ENCODE measurements at places on chromosomes 5 and 9. TPM values are rescaled to one million over a fixed set of nuclear protein-coding genes. Genes with fewer than 3 reads are reported as not detected.

GRCh38 chr9:38084556-38084880, 15.5 kb upstream of the SHB start:
- H3K36me3 ChIP-seq, result no peaks in the 10 kb centered on the region
- H3K27me3 ChIP-seq, result no peaks in the 10 kb centered on the region
- peaks cover 6% of the 10 kb centered on the region for H3K4me1 ChIP-seq
- H3K4me3 ChIP-seq, result no peak overlapping the region
- DNase-seq, result peak; percentile 69

- H3K4me1 ChIP-seq, result no peaks in the 10 kb centered on the region
- no peaks in the 10 kb centered on the region for H3K36me3 ChIP-seq
- no peak for DNase-seq
- no peak overlapping the region for H3K4me3 ChIP-seq
- H3K27me3 ChIP-seq, result no peaks in the 10 kb centered on the region
Measured at GRCh38 chr5:173715607-173716006, 99.2 kb upstream of the BOD1 start.

GRCh38 chr9:129138476-129139232, 27.4 kb downstream of the PTPA start:
- peaks cover 39% of the 10 kb centered on the region for H3K36me3 ChIP-seq
- H3K4me3 ChIP-seq, result no peak overlapping the region
- peak overlapping the region; percentile 99 for H3K27ac ChIP-seq

DNA sequence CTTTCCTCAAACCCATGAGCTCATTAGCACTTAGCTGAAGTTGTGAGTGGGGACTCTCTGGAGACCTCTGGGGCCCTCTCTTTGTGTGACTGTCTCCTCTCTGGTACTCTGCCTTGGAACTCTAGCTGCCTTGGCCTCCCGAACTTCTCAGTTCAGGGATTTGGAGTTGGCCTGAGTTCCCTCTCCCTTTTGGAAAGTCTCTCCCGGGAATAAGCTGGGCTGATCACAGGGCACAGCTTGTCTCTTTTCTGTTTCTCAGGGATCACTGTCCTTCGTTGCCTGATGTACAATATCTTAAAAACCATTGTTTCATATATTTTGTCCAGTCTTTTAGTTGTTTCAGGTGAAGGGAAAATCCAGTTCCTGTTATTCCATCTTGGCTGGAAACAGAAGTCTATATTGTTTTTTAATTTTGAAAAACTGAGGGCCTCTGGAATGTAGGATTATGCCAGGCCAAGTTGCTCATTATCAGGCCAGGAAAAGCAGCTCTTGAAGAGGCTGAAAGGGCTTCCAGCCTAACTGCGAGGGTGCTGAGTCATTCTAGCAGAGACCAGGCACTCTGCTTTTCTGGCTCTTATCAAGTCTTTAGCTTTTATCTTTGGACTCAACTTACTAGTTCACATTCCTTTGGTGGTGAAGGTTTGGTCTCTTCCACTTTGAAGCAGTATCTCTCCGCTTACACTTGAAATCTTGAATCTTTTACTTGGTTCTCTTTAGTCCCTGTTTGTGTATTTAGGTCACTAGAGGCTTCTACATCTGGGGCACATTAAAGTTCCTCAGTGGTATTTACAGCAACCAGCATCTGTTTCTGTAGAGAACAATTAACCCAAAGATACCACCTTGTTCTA, 8.4 kb upstream of the RGS3 start:
- no peak overlapping the region for H3K4me3 ChIP-seq
- H3K27me3 ChIP-seq, result no peaks in the 10 kb centered on the region
- H3K4me1 ChIP-seq, result no peaks in the 10 kb centered on the region
- H3K27ac ChIP-seq, result peak overlapping the region; percentile 88
- H3K36me3 ChIP-seq, result no peaks in the 10 kb centered on the region

DNA sequence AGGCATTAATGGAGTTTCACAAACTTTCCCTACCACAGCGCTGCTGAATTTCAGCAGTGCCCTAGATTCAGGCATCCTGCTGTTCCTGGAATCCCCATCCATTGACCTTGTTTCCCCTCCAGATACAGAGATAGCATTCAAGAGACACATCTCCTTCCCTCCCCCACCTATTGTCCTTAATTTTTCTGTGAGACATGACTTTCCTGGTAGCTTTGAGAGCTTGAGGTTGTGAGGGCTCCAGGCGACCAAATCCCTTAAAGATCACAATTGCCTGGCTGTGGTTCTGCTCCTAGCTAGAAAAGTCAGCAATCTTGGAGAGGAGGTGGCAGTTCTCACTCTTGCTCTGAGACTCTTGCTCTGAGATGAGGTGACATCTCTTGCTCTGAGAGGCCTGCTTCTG, 48.0 kb downstream of the PRR16 start:
- no peak for DNase-seq
- H3K4me3 ChIP-seq, result no peak overlapping the region
- no peaks in the 10 kb centered on the region for H3K36me3 ChIP-seq
- no peaks in the 10 kb centered on the region for H3K4me1 ChIP-seq
- no peaks in the 10 kb centered on the region for H3K27me3 ChIP-seq

GRCh38 chr9:124409410-124409809, 5.8 kb downstream of the PSMB7 start:
- H3K27ac ChIP-seq, result no peak overlapping the region
- peaks cover 12% of the 10 kb centered on the region for H3K4me1 ChIP-seq
- no peak for DNase-seq
- peaks cover 30% of the 10 kb centered on the region for H3K36me3 ChIP-seq
- no peak overlapping the region for H3K4me3 ChIP-seq

ITGA2 gene
- total RNA-seq, result 1.4 TPM

- peaks cover 43% of the 10 kb centered on the region for H3K4me1 ChIP-seq
- peaks cover 38% of the 10 kb centered on the region for H3K27me3 ChIP-seq
- H3K36me3 ChIP-seq, result no peaks in the 10 kb centered on the region
- DNase-seq, result no peak
- no peak overlapping the region for H3K27ac ChIP-seq
Measured at GRCh38 chr9:136803551-136804508, 3.9 kb upstream of the RABL6 start.

DNA sequence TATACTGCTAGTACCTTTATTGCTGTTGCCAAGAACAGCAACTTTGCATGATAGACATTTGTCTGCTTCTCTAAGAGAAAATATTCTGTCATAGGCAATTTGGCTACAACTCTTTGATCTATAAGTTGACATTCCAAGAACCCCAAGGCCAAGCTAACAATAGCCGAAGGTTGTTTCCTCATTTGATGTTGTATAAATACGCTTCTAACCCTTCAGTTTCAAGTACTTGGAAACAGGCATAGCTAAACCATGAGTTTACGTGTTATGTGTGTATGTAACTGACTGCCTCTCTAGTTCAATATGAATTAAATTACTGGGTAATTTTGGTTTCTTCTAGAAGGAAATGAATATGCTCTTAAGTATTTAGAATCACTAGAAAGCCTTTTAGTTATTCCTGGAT, 1034.0 kb downstream of the TLE4 start:
- no peak overlapping the region for H3K27ac ChIP-seq
- no peak overlapping the region for H3K4me3 ChIP-seq
- H3K36me3 ChIP-seq, result no peaks in the 10 kb centered on the region
- H3K4me1 ChIP-seq, result peaks cover 17% of the 10 kb centered on the region
- no peak for DNase-seq
- no peaks in the 10 kb centered on the region for H3K27me3 ChIP-seq

- peak overlapping the region; percentile 93 for H3K27ac ChIP-seq
- no peak for DNase-seq
- no peaks in the 10 kb centered on the region for H3K27me3 ChIP-seq
Measured at GRCh38 chr9:124869466-124869985, 7.6 kb downstream of the ARPC5L start.

TOR4A gene
- 3.9 TPM for total RNA-seq

DNA sequence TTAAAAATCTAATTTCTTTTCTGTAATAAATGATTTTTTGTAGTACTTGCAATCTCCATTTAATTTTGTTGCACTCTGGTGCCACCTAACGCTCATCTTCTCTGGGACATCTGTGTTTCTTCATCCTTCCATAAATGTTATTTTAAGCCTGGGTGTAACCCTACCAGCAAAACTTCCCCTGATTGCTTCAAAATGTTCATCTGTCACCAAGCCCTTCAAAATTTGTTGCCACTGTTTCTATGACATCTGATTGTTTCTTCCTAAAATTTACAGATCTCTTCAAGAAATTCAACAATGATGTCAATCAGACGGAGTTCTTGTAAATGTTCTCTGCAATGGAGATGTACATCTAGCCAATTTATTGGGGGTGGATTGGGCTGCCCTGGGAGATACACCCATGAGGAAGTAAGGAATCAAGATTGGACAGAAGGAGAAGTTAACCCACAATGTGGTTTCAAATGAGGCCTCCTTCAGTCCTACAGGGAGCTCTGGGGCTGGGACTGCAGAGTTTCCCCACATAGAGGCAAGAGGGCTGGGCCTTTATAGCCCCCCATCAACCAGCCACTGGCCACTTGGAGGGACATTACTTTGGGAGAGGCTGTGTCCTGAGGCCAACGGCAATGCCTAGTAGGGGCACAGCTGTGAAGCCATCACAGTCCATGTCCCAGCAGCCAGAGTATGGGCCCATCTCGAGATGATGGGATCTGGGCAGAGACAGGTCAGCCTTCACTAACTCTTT, 23.3 kb downstream of the MCTP1 start:
- H3K27ac ChIP-seq, result no peak overlapping the region
- H3K4me1 ChIP-seq, result no peaks in the 10 kb centered on the region
- no peaks in the 10 kb centered on the region for H3K27me3 ChIP-seq
- H3K36me3 ChIP-seq, result no peaks in the 10 kb centered on the region
- no peak for DNase-seq

DNA sequence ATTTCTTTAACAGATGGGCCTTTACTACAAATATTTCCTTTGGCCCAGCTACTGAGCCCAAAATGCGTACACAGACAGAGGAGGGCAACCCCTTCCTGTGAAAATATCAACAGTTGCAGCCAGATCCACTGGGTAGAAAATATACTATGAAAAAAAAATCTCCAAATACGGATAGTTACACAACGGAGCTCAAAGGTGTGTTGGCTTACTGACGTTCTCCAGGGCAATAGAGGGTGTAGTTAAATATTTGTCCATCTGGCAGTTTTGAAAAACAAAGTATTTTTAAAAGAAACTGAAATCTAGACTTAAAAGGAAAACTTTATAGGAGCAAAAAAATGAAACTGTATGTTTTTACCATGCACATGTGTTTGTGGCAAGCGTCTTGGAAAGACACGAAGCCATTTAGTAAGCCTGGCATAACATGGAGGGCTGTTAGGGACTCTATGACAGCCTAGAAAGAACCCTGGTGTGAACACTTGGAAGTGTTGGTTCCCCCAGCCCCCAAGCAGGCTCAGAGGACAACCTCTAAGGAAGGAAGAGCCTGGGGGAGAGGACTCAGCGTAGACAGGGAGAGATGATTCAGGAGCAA, 157.8 kb upstream of the TRPM3 start:
- no peak overlapping the region for H3K27ac ChIP-seq
- no peaks in the 10 kb centered on the region for H3K27me3 ChIP-seq
- DNase-seq, result no peak
- H3K4me1 ChIP-seq, result no peaks in the 10 kb centered on the region
- no peak overlapping the region for H3K4me3 ChIP-seq

- no peak overlapping the region for H3K4me3 ChIP-seq
- H3K36me3 ChIP-seq, result no peaks in the 10 kb centered on the region
- no peak for DNase-seq
- H3K27ac ChIP-seq, result no peak overlapping the region
- no peaks in the 10 kb centered on the region for H3K27me3 ChIP-seq
Measured at GRCh38 chr5:124262991-124263571, 483.4 kb downstream of the ZNF608 start.

DNA sequence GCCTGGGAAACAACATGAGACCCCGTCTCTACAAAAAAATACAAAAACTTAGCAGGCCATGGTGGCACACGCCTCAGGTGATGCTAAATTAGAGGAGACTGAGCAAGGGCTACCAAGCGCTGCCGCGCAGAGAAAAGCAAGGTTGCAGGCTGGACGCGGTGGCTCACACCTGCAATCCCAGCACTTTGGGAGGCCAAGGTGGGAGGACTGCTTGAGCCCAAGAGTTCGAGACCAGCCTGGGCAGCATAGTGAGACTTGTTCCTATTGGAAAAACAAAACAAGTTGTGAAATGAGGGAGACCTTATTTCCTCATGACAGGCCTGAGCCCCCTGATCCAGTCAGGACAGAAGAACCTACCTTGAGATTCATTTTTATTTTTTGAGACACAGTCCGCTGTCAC, 11.5 kb downstream of the RNF44 start:
- DNase-seq, result no peak
- no peak overlapping the region for H3K27ac ChIP-seq
- H3K36me3 ChIP-seq, result peaks cover 33% of the 10 kb centered on the region

TMEM171 gene
- total RNA-seq, result not detected

AMBP gene
- total RNA-seq, result not detected

DNA sequence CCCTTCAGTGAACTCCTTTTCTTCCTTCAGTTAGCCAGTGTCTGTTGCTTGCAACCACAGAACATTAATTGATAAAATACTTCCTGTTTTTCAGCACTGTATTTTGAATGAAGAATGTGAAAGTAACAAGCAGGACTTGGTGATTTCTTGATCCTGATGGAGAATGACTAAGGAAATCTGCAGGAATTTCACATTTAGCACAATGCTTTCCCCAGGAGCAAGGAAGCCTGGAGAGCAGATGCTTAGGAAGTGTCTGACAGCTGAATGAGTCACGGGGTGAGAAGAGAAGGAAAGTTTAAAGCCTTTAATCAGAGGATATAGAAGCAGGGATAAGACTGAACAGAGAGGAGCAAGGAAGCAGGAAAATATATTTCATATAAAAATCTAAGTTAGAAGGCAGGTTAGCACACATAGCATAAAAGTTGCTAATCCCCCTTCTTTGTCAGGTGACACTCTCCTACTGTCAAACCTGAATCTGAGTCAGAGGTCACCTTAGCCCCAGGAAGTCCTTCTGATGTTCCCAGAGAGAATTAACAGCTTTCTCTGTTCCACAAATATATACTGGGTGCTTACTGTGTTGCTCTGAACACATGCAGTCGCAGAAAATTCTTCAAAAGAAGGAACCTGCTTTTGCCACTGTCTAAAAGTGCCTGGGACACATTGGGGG, 59.7 kb downstream of the GNA14 start:
- peaks cover 14% of the 10 kb centered on the region for H3K4me1 ChIP-seq
- no peaks in the 10 kb centered on the region for H3K27me3 ChIP-seq
- no peak overlapping the region for H3K4me3 ChIP-seq
- H3K27ac ChIP-seq, result peak overlapping the region; percentile 7
- DNase-seq, result no peak

DNA sequence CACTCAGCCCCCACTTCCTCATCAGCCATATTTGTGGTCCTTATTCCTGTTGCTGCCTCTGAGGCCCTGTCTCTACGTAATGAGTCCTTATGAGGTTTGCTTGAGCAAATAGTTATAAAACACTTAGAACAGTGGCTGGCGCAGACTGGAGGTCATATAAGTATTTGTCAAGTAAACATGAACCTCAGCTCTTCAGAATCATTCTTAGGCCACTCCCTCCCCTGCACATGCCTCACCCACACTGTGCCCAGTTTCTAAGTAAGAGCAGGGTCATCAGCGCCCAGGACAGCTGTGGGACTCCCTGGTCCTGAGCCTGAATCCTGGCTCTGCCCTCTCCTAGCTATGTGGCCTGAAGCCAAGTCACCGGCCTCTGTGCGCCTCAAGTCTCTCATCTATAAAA, 4.0 kb downstream of the ST6GALNAC4 start:
- no peak for DNase-seq
- no peak overlapping the region for H3K4me3 ChIP-seq
- no peak overlapping the region for H3K27ac ChIP-seq

GRCh38 chr9:105401651-105402050, 46.2 kb upstream of the FSD1L start:
- DNase-seq, result no peak
- H3K27ac ChIP-seq, result no peak overlapping the region
- H3K36me3 ChIP-seq, result no peaks in the 10 kb centered on the region
- H3K4me3 ChIP-seq, result no peak overlapping the region
- no peaks in the 10 kb centered on the region for H3K4me1 ChIP-seq
- no peaks in the 10 kb centered on the region for H3K27me3 ChIP-seq
